ENCODE measurements at places on chromosomes 3 and 15.

GRCh38 chr15:93268066-93268465 lies 179.1 kb upstream of the RGMA start:
- no peak for DNase-seq

- no peak for DNase-seq
These were observed 32.3 kb upstream of the UTS2B start for GRCh38 chr3:191362524-191363090.

GRCh38 chr3:89867286-89867685 lies 759.9 kb downstream of the EPHA3 start:
- DNase-seq, result no peak

DNA sequence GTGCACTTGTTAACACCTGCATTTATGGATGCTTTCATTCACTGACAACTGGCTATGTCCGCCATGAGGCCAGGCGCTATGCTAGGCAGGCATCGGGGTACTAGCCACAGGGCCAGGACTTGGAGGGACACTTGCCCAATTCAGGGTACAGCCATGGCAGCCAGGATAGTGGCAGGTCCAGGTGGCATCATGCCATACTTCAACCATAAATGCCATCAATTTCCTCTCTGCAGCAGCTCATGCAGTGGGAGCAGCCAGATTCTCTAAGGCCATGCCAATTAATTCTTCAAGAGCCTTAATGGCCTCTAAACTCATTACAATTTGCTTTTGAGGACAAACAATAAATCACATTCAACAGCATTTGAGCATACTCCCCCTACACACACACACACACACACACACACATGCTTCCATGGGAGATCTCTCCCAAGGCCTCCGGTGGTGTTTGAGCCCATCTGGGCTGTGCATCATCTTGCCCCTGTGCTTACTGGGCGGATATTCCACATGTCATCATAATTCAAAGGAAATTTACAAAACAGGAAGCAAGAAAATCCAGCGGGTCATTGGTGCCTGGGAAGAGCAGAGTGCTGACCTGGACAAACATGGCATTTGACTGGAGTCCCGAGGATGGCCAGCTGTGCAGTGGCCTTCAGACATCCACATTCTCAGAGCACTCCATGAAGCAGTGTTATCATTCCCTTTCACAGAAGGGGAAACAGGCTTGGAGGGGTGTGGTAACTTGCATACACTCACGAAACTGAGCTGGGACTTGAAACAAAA lies 109.1 kb downstream of the IQSEC1 start:
- DNase-seq, result no peak

DNA sequence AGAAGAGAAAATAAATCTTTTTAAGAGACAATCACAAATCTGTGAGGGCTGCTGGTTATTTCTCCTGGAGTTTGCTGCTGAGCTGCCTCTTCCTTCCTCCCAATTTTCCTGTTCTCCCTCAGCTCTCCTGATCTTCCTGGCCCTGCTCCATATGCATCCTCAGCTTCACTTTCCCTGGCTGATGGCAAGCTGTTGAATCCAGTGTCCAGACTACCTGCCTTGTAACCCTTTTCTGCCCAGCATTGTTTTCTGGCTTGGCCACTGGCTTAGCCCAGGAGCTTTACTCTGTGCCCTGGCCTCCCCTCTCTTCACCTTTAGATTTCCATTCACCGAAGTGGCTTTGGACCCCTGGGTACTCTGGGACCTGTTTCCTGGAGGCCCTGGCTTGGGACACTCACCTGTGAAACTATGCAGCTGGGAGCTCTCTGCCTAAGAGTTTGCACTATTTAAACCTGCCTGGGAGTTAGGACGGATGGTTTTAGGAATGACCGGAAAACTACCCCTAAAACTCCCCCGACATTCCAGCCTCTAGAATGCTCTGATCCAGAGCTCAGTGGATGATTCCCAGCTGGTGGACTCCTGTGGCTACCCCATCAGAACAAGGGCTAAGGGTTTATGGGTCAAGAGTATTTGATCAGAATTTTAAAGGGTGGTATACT lies 90.0 kb downstream of the RBPMS2 start:
- no peak for DNase-seq

GRCh38 chr3:132550579-132551305 lies 46.3 kb upstream of the ACKR4 start:
- DNase-seq, result no peak

DNA sequence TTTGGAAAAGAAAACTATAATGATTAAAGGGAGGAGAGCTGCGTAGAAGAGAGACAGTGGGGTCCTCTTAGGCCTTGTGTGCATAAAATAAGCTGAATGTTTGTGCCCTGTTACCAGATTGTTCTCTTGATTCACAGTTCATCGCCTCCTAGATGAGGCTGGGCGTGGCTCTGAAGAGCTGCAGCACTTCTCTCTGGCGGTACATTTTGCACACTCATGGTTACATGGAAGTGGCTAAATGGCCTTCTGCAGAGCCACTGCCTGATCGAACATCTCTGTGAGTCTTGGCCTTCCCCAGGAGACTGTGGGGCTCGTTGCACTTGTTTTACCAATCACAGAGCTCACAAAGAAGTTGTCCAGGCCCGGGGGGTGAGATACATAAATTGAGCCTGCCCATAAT lies 208.8 kb downstream of the GABRG3 start:
- no peak for DNase-seq

- no peak for DNase-seq
These were observed 7.5 kb downstream of the MAGI1 start for GRCh38 chr3:66031102-66031698.

DNA sequence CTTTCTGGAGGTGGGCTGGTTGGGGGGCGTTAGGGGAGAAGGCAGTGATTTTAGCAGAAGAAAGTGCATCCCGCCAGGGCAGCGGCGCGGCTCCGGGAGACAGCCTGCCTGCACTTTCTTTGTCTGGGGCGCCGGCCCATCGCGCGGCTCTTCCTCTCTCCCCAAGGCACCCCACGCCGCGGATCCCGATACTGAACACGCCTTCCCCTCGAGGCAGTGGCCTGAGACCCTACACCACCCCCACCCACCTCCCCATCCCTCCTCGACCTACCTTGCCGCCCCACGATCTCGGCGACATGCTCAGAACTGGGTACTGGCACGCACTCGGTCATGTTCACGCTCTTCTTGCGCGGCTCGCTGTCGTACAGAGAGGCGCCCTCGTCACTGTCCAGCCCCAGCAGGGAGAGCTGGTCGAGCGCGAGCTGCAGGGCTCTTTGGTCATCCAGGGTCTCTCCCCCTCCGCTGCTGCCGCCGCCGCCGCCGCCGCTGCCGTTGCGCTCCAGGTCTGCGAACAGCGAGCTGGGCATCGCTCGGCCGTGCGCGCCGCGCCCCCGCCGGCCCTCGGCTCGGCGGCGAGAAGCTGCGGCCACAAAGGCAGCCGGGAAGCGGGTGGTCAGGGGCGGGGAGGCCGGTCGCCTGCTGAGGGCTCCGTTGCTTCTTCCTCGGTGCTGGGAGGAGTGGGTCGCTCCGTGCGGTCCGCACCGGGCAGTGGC lies 483 bp downstream of the MEX3B start:
- DNase-seq, result no peak

GRCh38 chr15:95446854-95447253 lies 883.6 kb upstream of the NR2F2 start:
- no peak for DNase-seq

DNA sequence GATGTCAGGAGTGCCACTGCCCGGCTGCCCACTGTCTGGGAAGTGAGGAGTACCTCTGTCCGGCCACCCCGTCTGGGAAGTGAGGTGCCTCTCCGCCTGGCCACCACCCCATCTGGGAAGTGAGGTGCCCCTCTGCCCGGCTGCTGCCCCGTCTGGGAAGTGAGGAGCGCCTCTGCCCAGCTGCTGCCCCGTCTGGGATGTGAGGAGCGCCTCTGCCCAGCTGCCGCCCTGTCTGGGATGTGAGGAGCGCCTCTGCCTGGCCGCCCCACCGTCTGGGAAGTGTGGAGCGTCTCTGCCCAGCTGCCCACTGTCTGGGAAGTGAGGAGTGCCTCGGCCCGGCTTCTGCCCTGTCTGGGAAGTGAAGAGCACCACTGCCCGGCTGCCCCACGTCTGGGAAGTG lies 3.3 kb downstream of the COX17 start:
- no peak for DNase-seq

- no peak for DNase-seq
These were observed 46.4 kb upstream of the HES1 start for GRCh38 chr3:194089357-194090177.

GRCh38 chr15:25967116-25967515 lies 104.0 kb upstream of the ATP10A start:
- no peak for DNase-seq

DNA sequence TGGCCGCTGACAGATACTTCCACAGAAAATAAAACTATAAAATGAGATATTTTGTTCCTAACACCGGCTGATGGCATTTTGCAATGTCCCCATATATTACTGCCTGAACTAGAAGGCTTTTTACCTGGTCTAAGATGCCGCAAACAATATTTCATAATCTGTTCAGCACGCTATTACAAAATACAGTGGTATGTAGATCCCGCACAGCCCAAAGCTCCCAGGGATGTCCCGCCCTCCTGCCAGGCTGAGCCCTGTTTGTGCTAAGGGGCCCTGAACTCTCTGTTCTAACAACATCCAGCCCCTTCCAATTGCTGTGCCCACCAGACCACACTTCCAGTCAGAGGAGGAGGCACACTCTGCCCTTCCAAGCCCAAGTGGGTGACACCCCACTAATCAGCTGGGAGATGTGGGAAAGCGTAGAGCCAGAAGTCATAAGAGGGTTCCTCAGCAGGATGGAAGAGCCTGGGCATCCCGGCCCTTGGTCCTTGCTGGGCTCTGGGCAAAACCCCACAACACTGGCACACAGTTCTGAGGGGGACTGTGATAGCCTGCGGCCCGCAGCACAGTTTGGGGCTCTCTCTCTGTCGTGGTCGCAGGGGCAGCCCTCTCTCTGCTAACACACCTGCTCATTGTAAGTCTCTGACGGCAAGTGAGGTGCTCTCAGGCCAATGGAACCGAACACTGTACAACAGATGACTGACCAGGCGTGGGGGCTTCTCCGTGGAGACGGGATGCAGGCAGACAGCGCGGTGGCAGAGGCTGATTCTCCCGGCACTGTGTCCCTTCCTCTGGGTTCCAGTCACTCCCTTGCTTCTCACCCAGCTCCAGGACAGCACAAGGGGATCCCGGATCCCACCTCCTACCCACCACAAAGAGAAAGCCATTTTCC lies 55.2 kb downstream of the PCSK6 start:
- DNase-seq, result no peak

GRCh38 chr3:9019259-9019961 lies 56.1 kb upstream of the RAD18 start:
- DNase-seq, result no peak

GRCh38 chr15:77096138-77096537 lies 25.2 kb upstream of the TSPAN3 start:
- DNase-seq, result no peak
